Fibroblast of the aortic adventitia (primary cell): ENCODE measurements at places on chromosomes 1 and 21.

DNA sequence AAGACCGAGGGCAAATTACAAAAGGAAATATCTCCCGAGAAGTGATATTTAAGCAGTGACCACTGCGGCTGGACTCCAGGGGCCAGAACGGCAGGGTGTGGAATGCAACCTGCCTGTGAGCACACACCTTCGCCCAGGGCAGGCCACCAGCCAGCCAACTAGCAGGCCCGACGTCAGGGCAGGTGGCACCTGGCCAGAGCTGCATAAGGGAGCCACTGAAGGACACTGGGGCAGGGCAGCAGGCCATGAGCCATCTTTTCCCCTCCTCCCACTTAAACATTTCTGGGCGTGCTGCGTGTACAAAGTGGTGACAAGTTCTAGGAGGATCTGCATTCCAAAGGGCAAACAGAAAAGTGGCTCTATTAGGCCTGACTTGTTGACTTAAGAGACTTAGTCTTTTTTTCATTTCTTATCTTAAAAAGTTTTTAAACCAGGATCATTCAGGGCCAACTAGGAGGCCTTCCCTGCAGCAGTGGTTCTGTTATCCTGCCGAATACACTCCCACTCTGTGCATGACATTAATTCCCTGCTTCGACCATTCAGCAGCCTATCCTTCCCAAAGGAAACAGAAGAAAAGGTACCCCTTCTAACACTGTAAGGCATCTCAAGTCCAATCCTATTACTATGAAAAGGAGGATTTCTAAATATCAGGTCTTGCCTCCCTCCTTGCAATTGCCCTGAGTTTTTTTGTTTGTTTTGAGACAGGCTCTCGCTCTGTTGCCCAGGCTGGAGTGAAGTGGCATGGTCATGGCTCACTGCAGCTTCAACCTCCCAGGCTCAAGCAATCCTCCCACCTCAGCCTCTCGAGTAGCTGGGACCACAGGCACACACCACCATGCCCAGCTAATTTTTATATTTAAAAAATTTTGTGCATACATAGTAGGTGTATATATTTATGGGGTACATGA lies 96.3 kb downstream of the BCAR3 start:
- DNase-seq, result peak; percentile 74

DNA sequence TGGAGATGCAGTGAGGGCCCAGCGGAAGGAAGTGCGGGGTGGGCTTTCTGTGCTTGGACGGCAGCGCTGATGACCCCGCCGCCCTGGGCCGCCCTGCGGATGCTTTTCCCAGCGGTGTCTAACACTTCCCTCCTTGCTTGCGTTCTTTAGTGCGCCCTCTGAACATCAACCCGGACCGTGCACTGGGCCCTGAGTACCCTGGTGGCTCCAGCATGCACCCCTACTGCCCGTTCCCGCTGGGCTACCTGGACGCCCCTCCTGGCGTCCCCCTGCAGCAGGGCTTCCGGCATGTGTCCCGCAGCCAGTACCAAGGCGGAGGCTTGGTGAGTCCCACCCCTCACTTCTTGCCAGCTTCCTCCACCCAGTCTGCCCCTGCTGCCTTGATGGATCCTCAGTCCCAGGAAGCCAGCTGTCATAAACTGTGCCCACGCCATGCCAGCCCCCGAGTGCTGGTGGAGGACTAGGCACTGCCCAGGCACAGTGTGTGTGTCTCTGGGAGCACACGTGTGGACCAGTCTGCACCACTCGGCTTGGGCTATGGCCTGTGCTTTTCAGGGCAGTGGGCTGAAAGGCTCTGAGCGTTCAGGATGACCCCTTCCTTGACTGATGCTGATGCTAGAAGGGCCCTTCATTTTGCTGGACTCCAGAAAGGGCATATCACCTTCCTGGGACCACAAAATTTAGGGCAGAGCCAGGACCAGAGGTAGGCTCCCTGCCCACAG lies 2.3 kb downstream of the DMRTB1 start:
- no peak for DNase-seq

GRCh38 chr21:32772281-32773047 lies 909 bp upstream of the PAXBP1 start:
- DNase-seq, result peak; percentile 42

DNA sequence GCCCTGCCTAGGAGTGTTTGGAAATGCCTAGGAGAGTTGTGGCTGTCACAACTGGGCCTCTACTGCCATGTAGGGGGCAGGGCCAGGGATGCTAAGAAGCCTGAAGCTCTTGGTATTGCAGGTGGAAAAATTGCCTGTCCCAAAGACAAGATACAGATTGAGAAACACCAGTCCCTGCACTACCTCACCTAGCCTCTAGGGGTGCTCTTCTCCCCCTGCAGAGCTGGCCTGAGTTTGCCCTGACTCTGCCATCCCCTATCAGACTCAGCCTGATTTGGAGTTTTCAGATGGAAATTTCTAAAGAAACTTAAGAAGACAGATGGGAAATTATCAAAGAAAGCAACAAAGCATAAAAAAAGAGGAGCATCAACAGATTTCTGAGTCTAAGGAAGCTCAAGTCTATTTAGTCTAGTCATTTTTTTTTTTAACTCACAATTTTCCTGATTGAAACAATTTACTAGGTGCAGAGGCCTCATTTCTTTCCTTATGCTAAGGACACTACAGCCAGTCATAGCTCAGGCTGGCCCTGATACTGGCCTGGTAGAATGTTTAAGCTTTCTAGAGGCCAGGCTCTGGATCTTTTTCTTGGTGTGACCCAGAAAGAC lies 61.4 kb upstream of the LRRN2 start:
- peak; percentile 56 for DNase-seq

DNA sequence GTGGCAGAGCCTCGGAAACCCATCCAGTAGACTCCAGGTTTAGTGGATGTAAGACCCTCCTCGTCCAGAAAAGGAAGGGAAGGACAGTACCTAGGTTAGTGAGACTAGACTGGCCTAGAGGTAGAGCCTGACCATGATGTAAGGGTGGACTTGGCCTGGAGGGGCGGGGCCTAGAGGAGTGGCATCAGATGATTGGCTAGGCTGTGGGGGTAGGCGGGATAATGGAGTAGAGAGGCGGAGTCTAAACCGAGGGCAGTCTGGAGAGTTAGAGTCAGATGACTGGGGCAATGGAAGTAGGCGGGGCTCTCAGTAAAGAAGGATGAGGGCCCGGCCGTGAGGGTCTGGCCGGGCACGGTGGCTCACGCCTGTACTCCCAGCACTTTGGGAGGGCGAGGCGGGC lies 70.1 kb downstream of the EPHB2 start:
- DNase-seq, result peak; percentile 11

GRCh38 chr1:200699871-200700270 lies 30.2 kb upstream of the DDX59 start:
- DNase-seq, result peak; percentile 42

DNA sequence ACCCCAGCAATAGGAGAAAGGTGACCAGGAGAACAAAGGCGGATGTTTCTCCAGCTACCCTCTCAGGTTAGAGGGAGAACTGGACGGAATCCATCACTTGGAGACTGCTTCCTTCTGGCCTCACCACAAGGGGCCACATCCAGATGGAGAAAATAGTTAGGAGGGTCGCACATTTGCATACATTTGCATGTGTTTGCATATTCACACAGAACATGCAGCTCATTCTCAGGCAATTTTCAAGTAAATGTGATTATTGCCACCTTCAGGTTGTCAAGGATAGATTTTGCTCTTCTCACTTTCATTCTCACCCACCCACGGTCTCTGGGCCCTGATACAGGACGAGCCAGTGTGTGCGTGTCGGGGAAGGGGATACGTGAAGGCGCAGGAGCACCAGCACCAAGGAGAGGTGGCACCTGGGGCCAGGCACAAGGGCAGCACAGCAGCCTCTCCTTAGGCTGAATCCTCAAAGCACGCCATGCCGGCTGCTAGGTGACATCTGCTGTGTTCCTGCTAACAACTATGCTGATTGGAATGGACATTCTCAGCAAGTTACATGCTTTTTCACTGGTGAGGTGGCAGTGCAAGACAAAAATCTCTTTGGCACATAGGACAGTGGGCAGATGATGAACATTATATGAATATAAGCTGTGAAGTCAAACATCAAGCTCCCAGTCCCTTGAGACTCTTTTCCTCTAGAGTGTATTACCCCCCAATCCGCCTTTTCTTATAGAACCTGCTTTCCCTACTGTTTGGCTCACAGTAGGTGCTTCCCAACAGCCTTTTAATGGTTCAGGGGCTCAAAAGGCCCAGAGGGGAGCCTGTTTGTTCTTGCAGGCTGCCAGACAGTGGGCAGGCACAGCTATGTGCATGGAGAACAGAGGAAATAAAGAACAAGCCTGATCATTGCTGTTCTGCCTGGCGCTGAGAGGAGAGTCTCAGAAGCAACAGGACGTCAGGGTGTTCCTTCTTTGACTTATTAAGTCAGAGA lies 14.3 kb downstream of the ACKR1 start:
- DNase-seq, result no peak

DNA sequence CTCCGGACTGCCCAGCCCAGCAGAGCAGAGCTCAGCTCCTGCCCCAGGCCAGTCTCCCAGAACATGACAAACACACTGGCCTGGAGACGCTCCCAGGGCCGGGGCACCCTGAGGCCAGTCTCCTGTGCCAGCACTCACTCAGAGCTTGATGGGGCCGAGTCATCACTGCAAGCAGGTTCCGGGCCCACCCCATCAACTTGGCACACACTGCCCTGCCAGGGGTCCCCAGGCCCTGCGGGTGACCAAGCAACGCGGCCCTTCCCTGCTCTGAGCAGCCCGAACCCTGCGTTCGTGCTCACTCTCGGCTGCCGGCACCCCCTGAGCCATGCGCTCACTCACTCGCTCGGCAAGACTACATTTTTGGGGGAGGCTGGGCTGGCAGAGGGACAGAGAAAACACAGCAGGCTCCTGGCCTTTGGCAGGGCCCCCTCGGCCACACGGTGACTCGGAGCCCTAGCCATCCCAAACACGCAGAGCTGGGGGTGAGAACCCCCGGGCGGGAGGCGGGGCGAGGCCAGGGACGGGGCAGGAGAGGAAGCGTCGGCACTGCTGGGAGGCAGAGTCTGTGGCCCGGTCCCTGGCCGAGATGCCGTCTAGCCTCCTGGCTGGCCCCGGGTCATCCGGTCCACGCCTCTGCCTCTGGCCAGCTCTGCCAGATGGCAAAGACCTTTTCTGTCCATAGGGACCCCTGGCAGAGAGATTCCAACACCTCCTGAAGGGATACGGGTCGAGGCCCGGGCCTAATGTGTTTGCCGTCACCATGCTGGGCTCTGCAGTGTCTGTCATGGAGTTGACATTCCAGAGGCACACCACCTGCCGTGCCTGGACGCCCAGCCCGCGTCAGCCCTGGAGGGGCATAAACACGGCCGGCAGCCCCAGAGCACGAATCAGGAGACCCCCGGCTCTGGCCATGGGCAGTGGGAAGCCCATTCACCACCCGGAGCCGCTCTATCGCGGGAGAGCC lies 68.0 kb downstream of the MEGF6 start:
- peak; percentile 96 for DNase-seq

GRCh38 chr21:45634511-45635183 lies 8.9 kb upstream of the PCBP3 start:
- DNase-seq, result peak; percentile 35

GRCh38 chr1:25610822-25611630 lies 5.6 kb upstream of the MAN1C1 start:
- DNase-seq, result peak; percentile 43

- no peak for DNase-seq
These were observed 7.2 kb upstream of the SLX9 start for GRCh38 chr21:44932408-44933181.

- DNase-seq, result no peak
These were observed 162.6 kb downstream of the TSEN15 start for GRCh38 chr1:184214128-184214527.

- no peak for DNase-seq
These were observed 44.0 kb upstream of the SCCPDH start for GRCh38 chr1:246680190-246680589.

- no peak for DNase-seq
These were observed 96.1 kb downstream of the LRRC40 start for GRCh38 chr1:70109241-70109640.

- no peak for DNase-seq
These were observed 8.1 kb downstream of the ODF2L start for GRCh38 chr1:86387916-86388627.

DNA sequence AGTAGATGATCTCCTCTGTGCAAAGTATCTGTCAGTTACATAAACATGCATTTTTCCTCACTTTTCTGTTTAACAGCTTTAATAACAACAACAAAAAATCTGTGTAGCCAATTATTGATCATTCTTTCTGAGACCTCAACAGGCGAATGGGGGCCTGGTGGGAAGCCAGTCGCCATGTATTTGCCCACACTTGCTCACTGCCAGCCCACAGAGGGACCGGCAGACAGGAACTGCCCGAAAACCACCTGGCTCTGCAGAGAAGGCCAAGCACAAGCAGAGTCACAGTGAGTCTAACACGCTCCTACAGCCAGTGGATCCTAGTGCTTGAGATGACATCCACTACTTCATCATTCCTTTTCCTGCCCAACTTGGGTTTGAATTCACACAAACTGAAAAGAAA lies 56.1 kb downstream of the NPHP4 start:
- no peak for DNase-seq

DNA sequence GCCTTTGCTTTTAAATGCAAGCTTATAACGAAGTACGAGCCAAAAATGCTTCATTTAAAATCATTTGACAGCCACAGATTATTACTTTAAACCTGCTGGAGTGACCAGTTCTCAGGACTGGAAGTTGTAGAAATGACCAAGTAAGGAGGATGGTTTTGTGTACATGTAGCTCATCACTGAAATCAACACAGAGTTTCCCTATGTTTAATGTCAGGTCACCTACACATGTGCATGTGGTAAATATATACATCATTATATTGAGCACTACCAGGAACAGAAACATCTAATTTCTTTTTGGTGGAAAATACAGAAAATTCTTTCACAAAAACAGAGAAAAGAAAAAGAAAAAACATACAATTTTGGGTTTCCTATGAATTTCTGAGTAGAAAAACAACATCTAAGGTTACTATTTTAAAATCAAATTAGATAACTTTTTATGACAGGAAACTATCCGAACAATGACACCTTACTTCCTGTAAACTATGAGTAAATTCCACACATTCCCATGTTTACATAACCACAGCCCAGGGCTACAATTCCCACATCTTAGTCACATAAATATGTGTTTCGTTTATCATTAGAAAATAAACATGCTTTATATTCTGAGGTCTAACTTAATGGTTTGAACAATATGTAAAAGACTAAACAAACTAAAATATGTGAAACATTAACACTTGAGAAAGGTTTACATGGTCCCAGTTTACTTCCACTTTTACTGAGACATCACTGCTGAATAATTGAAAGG lies 73.6 kb downstream of the ZNF281 start:
- DNase-seq, result peak; percentile 69

DNA sequence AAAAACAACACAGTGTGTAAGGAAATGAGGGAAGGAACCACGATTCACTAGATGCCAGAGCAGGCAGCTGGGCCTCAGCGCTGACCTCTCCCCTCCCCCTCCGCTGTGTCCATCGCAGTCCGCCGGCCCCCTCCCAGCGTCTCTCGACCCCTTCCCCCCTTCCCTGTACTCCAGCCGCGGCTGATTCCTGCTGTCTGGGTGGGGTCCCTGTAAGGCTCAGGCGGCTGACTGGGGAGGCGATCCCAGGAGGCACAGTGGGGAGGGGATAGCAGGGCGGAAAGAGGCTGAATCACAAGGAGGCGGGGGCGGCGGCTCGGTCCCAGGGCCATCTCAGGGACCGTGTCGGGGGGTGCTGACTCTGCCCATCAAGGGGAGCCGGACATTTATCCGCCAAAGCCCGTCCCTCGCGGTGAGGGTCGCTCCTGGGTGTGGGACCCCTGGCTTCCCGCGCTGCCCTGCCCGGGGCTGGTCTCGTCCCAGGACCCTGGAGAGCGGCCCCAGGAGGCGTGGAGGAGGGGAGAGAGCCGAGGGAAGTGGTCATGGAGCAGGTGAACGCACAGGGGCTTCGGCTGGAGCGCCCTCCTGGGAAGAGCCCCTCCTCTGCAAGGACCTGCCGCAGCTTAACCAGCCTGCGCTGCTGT lies 241.9 kb downstream of the PTPRU start:
- no peak for DNase-seq
